ENCODE measurements at places on chromosomes 3 and 15.

DNA sequence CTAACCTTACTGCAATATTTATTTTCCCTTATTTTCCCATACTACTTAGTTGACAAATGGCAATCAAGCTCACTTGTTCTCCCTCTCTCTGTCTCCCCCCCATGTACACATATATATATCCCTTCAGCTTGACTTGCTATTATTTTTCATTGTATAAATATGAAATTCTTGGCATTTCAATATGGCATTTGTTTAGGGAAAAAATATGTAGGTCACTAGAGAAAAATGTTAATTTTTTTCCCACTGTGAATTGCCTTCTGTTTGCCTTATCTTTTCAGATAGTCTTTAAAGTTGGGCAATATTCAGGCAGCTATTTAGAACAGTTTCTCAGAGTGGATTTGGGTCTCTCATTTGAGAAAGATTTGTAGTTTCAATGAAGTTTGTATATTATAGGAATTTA lies 62.8 kb upstream of the UTS2B start:
- DNase-seq: no peak

- no peak for DNase-seq
Measured at GRCh38 chr3:34793057-34793456, 846.3 kb upstream of the ARPP21 start.

- DNase-seq: no peak
Measured at GRCh38 chr15:63948971-63949370, 97.3 kb downstream of the DAPK2 start.

GRCh38 chr3:63654931-63655330 lies 2.5 kb downstream of the SNTN start:
- no peak for DNase-seq

- peak; percentile 64 for DNase-seq
Measured at GRCh38 chr3:100114413-100115030, at the start of gene FILIP1L. TSS of gene FILIP1L (minus strand) at chr3:100114501.

GRCh38 chr3:58874248-58874741 lies 175.5 kb downstream of the CFAP20DC start:
- no peak for DNase-seq

GRCh38 chr15:52006702-52007340 lies 12.2 kb upstream of the MAPK6 start:
- DNase-seq: no peak

- DNase-seq: no peak
Measured at GRCh38 chr3:17032407-17033034, 147.8 kb downstream of the PLCL2 start.

DNA sequence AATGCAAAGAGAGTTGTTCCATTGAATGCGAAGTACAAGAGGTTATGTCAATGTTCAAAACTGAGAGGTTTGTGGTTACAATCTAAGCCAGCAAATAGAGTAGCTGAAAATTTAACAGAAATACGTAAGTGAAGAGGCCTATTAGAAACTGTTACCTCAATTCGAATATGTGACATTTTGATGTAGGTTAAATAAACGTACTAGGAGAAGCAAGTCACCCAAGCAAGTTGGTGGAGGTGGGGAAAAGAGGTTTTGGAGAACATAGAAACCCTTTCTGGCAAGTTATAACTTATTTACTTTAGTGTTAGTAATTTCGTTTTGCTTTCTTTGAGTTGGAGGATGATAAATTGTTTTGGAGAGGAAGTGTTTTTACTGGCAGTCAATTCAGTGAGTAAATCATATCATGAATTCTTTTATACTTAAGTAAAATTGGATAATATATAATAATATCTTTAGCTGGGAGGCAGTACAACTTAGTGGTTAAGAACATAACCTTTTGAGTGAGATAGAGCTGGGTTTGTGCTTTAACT lies 91.2 kb upstream of the NAALADL2 start:
- no peak for DNase-seq

DNA sequence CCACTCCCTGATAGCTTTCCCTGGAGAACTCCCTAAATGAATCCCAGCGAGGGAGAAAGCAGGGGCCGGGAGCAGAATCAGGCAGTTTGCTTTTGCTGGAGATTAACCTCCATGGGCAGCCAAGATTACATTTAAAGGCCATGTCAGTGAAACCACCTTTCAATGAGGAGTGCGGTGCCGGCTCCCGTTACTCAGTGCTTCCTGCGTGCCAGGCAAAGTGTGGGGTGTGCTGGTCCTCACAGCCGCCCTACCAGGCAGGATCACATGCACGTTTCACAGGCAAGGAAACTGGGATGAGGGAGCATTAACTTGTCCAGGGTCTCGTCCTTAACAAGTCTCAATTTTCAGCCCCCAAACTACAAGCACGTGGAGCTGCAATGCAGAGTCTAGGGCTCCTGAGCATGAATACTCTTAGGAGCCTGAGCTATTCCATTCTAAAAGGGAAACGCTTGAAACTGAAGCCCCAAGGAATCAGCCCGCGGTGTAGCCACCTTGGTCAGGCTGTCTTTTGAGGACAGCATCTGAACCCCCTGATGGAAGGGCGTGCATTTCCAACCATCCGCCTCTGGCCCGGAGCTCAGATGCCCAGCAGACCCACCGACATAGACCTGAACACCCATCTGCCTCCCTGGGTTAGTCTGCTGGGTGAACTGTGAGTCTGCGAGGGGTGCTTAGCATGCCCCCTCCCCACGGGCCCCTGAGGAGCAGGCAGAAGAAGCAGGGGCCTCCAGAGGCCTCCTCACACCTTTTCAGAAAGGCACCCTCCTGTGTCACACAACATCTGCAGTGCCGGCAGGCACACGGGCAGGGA lies 5.6 kb downstream of the IGDCC3 start:
- DNase-seq: no peak

DNA sequence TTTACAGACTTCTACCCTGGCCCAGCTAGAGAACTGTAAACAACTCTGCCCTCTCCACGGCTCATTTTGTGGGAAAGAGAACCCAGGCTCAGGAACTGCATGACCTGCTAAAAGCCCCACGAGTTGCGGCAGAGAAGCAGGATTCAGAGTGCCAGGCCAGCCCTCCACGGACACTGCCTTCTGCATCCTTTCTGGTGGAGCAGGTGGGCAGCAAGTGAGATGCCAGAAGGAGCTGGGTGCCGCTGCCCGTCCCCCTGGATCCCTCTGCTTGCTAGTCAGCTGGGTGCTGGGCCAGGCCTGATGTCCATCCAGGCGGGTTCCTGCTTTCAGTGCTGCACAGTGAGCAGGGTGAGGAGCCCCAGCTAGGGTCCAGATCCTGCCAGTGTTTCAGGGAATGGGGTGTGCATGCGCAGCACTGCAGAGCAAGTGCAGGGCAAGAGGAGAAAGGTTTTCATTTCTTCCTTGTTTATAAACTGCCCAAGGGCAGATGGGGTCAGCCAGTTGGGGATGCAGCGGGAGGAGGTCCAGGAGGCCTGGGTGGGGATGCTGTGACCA lies 5.2 kb upstream of the RAB43 start:
- no peak for DNase-seq

DNA sequence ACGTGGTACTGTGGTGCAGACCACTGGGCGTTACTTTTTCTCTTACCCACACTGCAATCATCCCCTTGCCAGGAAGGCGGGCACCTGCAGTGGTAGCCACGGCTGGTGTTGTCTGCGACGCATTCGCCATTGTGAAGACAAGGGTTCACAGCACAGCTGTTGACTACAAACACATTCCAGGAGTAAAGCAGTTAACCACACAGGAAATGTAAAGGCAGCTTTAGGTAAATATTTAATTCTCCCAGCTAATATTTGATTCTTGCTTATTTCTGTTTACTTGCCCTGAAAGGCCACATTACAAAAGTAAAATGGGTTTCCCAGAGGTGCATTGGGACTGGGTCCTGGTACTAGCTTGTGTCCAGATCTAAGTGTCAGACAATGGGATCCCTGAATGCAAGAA lies 45.4 kb downstream of the HEG1 start:
- DNase-seq: no peak

DNA sequence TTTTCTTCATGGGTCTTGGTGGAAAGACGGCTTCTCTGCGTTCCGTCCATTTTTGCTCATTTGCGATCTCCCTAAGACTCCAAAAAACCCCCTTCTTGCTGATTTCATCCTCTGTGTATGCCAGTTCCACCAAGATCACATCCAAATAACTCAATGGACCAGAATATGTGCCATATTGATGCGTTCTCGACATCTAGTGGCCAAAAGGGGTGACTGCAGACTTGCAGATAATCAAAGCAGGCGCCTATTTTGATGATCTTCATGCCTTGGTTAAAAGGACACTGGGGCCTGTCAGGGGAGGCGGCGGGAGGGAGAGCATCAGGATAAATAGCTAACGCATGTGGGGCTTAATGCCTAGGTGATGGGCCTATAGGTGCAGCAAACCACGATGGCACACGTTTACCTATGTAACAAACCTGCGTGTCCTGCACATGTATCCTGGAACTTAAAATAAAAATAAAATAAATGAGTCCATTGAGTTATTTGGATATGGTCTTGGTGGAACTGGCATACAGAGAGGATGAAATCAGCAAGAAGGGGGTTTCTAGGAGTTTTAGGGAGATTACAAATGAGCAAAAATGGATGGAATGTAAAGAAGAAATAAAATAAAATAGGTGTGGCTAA lies 104.2 kb upstream of the RAD18 start:
- DNase-seq: peak; percentile 59

DNA sequence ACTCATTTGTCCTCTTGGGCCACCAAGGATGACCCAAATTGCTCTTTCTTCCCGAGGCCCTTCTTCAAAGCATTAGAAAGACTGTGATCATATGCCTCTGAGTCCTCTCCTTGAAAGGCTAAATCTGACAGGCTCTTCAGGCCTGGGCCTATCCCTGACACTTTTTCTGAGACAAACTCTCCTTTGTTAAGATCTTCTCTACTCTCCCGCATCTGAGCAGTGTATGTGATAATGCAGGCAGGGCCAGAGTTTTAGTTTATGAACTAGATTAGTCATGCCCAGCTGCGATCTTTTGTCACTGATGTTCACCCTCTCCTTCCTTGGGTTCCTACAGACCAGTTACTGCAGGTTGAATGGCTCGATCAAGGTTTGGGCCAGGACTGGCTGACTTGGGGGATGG lies 39.2 kb downstream of the MASP1 start:
- DNase-seq: no peak

DNA sequence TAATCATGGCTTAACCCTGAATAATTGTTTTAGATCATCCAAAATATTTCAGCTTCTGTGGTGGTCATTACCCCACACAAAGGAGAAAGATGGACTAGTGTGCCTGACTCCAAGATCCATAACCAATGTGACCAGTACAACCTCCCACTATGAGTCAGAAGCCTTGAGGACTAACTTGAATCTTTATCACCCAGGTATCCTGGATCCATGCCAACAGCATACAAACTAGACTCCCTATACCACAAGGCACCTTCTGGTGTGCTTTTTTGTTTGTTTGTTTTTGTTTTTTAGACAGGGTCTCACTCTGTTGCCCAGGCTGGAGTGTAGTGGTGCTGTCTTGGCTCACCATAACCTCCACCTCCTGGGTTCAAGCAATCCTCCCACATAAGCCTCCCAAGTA lies 317.7 kb downstream of the VPS13C start:
- DNase-seq: no peak

- DNase-seq: no peak
Measured at GRCh38 chr3:179682426-179683080, 29.7 kb downstream of the USP13 start.

DNA sequence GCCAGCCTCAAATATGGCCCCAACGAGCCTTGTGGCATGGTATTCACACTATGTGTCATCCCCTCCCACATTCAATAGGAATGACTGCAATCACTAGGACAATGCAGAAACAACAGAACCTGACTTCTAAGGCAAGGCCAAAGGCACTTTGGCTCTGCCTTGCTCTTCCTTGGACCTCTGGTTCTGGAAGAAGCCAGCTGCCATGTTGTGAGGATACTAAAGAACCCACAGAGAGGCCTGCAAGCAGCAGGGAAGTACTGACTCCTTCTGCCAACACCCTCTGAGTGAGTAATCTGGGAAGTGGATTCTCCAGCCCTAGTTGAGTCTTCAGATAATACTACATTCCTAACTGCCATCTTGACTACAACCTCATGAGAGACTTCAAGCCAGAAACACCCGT lies 64.7 kb downstream of the ADAMTS9 start:
- DNase-seq: no peak

DNA sequence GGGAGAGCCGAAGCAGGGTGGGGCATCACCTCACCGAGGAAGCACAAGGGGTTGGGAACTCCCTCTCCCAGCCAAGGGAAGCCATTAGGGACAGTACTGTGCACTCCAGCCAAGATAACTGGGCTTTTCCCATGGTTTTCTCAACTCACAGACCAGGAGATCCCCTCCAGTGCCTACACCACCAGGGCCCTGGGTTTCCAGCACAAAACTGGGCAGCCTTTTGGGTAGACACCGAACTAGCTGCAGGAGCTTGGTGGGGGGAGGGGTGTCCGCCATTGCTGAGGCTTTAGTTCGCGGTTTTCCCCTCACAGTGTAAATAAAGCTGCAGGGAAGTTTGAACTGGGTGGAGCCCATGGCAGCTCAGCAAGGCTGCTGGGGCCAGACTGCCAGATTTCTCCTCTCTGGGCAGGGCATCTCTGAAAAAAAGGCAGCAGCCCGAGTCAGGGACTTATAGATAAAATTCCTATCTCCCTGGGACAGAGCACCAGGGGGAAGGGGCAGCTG lies 129.6 kb upstream of the LMCD1 start:
- peak; percentile 31 for DNase-seq

- no peak for DNase-seq
Measured at GRCh38 chr3:22730701-22731100, 472.4 kb upstream of the UBE2E2 start.

GRCh38 chr3:85808755-85809154 lies 850.0 kb downstream of the CADM2 start:
- no peak for DNase-seq

GRCh38 chr15:80476036-80476435 lies 71.9 kb downstream of the ARNT2 start:
- no peak for DNase-seq

- no peak for DNase-seq
Measured at GRCh38 chr3:74537164-74537563, 77.3 kb downstream of the CNTN3 start.

GRCh38 chr3:139957844-139958243 lies 22.9 kb downstream of the CLSTN2 start:
- no peak for DNase-seq

DNA sequence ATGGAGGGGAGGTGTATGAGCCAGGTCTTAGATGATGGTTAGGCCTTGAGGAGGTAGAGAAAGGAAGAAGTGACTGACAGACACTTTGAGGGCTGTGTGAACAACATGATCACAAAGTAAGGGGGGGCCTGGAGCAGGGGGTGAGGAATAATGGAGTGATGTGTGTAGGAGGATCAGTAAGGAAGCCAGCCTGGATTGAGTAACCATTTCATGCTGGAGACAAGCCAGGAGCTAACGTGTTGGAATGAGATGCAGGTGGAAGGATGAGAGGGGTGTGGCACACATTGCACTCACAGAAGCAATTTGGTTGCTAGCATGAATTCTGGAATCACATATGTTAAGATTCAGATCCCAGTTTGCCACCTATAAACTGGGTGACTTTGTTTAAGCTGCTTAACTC lies 65.5 kb downstream of the BBX start:
- no peak for DNase-seq

DNA sequence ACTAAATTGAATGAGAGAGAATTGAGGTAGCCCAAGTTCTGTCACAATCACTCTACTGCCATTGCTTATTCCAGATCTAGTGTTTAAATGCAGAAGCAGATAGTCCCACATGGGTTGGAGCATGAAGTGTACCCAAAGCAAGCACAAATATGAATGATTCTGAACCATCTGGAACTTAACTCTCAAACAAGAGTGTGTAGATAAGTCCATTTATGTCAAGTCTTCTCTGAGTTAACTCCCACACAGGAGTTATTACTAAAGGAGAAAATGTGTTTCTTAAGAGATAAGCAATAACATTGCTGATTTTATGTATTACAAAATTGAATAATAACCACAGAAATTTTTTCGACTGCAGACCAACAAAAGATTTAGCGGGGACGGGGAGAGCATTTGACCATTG lies 33.6 kb downstream of the PAQR9 start:
- no peak for DNase-seq

All from ELF-1 (cell line).